ENCODE measurements at places on chromosomes 12 and 14.

DNA sequence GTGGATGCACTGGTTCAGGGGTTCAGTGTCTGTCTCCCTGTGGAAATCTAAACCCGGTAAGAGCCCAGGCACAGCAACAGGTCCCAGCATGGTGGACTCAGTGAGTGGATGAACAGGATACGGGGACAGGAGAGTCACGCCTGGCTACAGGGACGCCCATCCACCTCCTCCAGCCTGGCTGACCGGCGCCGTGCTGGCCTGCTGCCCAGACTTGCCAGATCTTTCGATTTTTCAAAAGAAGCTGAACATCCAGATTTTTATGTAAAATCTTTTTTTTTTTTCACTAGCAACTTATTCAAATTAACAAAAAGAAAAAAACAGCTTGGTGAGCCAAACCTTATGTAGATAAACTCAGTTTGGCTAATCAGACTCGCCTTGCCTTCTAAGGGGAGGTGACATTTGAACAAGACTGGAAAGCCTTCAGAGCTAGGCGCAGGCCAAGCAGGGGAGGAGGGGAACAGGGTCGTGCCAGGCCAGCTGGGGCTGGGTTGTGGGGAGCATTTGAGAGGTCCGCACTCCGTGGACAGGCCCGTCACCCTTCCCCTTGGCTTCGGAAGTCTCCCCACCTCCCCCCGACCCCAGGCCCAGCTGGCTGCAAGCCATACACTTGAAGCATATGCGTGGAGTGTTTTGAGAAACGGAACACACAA is 87.8 kb upstream of the NCOR2 start:
- DNase-seq, result no peak

GRCh38 chr12:111283966-111284365 is 84.9 kb downstream of the PHETA1 start:
- no peak for DNase-seq

DNA sequence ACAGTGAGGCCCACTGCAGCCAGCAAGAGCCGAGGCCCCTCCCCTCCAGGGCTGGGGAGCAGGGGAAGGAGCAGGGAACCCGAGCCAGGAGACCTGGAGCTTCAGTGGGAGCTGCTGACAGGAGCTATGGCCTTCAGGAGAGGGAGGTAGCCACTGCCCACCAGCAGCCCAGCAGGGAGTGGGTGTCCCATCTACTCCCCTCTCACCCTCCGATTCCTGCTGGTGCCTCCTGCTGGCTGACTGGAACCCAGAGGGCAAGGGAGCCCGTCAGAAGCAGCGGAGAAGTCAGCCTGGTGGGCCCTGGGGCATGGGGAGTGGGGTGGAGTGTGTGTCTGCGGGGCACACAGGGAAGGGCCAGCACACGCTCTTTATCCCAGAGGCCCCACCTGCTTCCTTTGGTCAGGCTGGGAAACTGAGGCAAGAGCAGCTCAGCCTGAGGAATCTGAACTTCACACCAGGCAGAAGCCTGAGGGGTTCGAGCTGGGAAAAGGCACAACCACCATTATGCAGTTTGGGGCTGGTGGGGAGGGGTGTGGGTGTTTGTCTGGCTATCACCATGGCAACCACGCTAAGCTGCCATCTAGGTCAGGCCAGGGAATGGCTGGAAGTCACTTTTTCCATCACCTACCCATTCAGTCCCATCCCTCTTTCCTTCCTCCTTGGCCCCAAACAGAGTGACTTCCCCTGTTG is 36.8 kb upstream of the PLEKHG6 start:
- DNase-seq, result peak; percentile 38

- no peak for DNase-seq
Measured at GRCh38 chr14:90034835-90035525, 26.8 kb upstream of the KCNK13 start.

- DNase-seq, result no peak
Measured at GRCh38 chr12:47941475-47941780, 22.0 kb upstream of the TMEM106C start.

Measured in nephron progenitor cell (in vitro differentiated cells).